ENCODE measurements at places on chromosomes 4 and X.

GRCh38 chr4:101155368-101155767 is 192.0 kb downstream of the PPP3CA start:
- no peak for DNase-seq

GRCh38 chrX:8913655-8914409 is 112.6 kb upstream of the FAM9A start:
- DNase-seq, result no peak

GRCh38 chr4:122537388-122538135 is 81.0 kb upstream of the IL2 start:
- DNase-seq, result no peak

- DNase-seq, result no peak
These were observed 88.6 kb downstream of the TSPAN7 start for GRCh38 chrX:38649674-38650647.

DNA sequence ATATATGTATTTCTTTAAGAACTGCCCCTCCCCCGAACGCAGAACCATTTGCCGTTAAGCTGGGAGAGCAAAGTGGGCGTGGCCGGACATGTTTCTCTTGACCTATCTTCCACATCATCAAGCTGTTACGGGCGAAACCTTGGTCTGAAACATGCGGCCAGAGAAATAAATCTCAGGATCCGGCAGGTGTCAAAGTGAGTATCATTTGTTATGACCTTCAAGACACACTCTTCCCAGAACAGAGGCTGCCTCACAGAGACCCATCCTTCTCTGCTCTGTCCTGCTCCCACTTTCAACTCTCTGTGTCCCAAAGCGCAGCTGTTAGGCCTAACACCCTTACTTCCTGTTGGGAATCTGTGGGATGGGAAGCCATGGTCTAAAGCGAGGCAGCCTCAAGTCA is at the start of gene MAGEB18:
Gene MAGEB18 (plus strand): TSS at position 70 of the 400 bp plus-strand sequence. CDS start 643 bp downstream, outside the sequence.
- no peak for DNase-seq

DNA sequence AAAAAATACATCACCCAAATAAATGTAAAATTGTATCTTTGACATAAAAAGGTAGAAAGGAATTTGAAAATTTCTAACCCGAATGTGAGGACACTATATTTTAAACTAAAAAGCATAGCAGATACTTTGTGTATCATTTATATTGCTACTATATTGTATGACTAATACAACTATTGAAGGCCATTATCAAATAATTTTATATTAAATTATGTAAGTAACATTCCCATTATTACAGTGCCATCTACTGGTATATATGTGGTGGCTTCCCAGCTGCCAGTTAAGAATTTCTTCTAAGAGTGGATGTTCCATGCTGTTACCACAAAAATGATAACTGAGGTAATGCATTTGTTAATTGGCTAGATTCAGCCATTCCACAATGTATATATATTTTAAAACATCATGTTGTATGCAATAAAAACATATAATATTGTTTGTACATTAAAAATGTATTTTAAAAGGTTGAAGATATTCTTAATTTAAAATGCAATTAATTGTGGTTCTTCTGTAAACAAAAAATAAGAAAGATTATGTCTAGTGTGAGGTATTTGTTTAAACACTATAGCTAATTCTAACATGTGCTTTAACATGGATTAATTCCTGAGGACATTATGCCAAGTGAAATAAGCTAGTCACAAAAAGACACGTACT is 65.3 kb downstream of the EGF start:
- DNase-seq, result no peak

GRCh38 chrX:119676949-119677653 is 15.9 kb downstream of the SEPTIN6 start:
- DNase-seq, result no peak

GRCh38 chrX:100494646-100495370 is 84.7 kb upstream of the PCDH19 start:
- DNase-seq, result no peak

- DNase-seq, result no peak
These were observed 37.0 kb downstream of the IRS4 start for GRCh38 chrX:108699368-108699767.

DNA sequence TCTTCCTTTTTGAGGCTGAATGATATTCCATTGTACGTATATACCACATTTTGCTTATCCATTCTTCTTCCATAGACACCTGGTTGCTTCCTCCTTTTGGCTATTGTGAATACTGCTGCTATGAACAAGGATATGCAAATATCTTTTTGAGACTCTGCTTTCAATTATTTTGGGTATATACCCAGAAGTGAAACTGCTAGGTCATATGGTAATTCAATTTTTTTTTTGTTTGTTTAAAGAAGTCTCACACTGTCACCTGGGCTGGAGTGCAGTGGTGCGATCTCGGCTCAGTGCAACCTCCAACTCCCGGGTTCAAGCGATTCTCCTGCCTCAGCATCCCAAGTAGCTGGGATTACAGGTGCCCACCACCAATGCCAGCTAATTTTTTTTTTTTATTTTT is 75.3 kb downstream of the METTL14 start:
- DNase-seq, result no peak

GRCh38 chr4:87375719-87376291 is 15.2 kb downstream of the HSD17B11 start:
- DNase-seq, result no peak

DNA sequence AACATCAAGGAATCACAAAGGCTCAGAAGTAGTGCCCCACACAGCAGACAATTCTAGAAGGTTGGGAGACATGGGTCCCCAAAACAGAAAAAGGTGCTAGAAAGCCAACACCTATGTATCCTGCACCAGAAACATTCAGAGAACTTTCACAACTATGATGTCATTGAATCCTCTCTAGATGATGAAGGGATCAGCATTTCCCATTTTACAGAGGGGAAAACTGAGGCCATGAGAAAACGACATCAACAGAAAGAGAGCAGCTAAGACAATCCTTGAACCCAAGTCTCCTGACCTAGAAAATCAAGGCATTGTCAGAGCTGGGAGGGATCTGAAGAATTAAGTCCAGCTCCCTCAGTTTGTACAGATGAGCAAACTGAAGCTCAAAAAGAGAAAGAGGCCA is 3.3 kb downstream of the KCND1 start:
- no peak for DNase-seq

DNA sequence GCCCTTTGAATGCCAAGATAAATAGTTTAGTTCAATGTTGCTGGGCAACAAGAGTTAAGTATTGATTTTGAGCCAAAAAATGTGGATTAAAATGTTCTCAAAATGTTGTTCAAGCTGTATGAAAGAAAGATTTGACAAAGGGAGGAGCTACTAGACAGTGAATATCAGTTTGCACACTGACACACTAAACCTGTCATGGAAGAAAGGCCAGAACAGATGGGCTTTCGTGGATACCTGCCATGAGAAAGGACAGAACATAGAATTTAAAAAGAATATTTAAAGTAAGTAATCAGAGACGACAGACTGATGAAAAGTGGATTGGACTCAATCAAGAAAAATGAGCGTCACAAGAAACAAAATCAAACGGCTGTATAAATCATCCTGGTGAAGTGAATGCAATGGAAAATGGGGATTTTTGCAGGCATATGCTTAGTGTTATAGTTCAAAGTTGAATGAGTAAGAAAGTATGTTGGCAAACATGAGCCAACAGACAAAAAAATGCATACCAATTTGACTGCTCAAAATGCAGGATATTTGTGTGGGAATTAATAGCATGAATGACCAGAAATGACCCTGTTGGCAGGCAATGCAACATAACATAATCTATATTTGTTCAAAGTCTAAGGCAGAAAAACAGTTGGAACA is 7.4 kb downstream of the PCDH18 start:
- DNase-seq, result no peak

All from stimulated activated CD4-positive, alpha-beta T cell treated with anti-CD3 and anti-CD28 coated beads, Interleukin-12 subunit alpha, Interleukin-12 subunit beta, amount 100 ng/mL, for 4 hours (primary cell).